GM23248 (cell line): ENCODE measurements at places on chromosomes 3 and 15. TPM values are rescaled to one million over a fixed set of nuclear protein-coding genes. Genes with fewer than 3 reads are reported as not detected.

The RPL39L gene
- total RNA-seq = 10.5 and 12.8 TPM in 2 replicates

The SCAMP5 gene
- total RNA-seq = 1.0 and 4.0 TPM in 2 replicates

The SAMD7 gene
- total RNA-seq = not detected in 2 replicates

- no peak for DNase-seq
Observed at GRCh38 chr3:86547692-86548091, 443.3 kb downstream of the VGLL3 start.

The USP50 gene
- not detected in 2 replicates for total RNA-seq

DNA sequence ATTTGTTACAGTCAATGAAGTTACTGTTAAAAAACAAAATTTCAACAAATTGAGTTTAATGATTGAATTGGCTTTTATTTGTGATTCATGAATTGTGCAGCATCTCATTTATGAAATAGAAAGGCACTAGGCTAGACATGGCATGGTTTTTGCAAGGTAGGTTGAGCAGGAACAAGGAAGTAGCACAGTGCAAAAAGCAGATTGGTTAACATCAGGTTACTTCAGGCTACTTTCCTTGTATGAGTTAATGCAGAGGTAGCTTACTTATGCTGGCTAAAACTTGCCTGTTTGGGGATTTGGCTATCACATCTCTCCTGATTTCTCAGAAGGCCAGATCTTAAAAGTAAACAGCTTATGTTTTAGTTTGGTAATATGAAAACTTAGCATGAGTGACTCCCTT is 23.0 kb upstream of the SV2B start:
- DNase-seq = no peak

- no peak for DNase-seq
Observed at GRCh38 chr15:72379856-72380430, 4.1 kb upstream of the HEXA start.

DNA sequence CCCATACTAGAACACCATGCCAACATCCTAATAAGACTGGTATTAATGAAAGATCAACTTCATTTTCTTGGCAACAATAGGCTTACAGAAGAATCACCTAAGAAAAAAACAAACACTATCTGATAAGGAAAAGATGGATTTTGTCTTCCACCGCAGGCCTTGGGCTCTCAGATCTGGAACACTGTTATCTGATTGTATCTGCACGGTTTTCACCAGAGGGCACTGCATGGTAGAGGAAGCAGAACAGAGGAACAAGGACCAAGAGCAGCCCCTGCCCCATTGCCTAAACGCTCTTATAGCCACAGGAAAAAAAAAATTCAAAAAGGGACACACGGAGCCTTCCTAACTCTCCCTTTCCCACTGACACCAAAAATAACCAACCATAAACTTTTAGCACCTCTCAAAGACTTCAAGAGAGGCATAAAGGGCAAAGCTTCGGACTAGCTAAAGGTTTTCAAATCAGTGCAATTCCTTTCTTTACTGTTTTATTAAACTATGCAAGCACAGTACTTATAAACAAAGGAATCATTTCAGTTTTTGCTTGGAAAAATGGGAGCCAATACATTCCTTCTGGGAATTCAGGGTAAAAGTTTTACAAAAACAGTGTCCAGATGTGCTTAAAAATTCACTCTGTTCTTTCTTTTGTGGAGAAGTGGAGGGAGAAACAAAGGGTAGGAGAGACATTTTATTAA is 23.3 kb downstream of the IL17RD start:
- DNase-seq = no peak

GRCh38 chr15:75032395-75032794 is 9.0 kb downstream of the PPCDC start:
- DNase-seq = no peak

DNA sequence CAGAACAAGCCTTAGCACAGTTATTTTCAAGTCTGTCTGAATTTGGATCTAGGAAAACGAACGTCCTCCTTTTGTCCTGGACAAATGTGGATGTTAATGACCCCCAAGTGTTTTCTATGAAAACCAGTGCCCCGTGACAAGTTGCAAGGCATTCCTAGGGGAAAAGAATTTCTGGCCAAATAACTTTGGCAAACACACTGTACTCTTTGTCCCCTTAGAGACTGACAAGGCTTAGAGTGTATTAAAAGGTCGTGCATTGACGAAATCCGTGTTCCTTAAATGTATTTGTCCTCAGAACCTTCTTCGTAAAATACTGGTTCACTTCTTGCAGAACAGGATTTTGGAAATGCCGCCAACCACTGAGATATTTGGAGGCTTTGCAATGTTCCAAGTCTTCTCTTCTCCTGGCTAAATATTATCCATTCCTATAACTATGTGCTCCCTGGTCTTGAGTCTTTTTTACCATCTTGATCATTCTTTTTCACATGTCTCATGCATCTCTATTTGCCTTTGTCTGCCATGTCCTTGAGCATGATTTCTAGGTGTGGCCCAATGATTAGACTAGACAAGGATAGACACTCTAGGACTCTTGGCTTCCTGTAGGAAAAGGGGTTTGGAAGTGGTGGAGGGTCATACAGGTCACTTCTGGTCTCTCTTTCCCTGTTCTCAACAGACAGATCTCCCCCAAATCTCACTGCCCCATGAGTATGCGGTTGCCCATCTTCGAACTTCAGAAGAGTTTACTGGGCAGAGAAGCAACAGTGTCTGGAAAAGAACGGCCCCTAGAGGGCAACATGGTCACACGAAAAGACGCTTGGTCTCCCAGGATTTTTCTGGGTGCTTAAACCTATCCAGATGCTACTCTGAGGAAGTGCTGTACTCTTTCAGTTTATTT is 117.5 kb downstream of the EDEM1 start:
- DNase-seq = peak; percentile 65

DNA sequence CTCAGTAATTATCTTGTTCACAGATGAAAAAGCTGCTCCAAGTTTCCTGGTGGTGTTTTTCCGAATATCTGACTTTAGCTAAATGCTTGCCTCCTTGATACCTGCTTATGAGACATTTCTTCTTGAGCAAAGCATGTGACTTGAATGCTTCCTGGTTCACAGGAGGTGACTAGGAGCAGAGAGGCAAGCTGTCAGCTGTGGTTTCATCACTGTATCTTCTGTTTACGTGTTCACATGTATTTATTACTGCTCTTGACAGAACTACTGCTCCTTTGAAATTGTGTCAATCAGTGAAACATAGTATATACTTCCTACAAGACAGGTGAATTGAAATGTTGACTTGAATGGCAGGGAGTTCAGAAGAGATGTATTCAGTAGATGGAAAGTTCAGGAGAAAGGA is 8.9 kb upstream of the SPPL2A start:
- DNase-seq = no peak
